ENCODE measurements at places on chromosomes 3 and 15.

- no peak for DNase-seq
Observed at GRCh38 chr15:52710708-52711389, 31.7 kb upstream of the ATOSA start.

- DNase-seq = no peak
Observed at GRCh38 chr15:76503804-76504203, 167.2 kb downstream of the ISL2 start.

DNA sequence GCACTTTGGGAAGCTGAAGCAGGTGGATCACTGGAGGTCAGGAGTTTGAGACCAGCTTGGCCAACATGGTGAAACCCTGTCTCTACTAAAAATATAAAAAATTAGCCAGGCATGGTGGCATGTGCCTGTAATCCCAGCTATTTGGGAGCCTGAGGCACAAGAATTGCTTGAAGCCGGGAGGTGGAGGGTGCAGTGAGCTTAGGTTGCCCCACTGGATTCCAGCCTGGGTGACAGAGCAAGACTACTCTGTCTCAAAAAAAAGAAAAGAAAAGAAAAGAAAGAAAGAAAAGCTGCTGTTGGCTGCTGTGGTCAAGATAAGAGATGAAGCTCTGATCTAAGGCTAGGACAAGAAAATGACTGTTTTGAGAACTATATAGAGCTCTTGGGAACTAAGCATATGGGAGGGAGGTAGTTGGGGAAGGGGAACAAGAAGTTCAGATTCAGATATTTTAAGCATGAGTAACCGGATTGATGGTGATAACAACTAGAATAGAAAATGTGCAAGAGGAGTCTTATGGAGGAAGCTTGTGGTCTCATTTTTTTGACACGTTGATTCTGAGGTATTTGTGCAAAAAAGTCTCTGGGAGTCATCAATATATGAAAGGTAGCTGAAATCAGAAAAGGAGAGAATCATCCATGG is 25.7 kb downstream of the DNAH12 start:
- DNase-seq = no peak

GRCh38 chr3:128804017-128804810 is 75.2 kb upstream of the ACAD9 start:
- DNase-seq = peak; percentile 55

DNA sequence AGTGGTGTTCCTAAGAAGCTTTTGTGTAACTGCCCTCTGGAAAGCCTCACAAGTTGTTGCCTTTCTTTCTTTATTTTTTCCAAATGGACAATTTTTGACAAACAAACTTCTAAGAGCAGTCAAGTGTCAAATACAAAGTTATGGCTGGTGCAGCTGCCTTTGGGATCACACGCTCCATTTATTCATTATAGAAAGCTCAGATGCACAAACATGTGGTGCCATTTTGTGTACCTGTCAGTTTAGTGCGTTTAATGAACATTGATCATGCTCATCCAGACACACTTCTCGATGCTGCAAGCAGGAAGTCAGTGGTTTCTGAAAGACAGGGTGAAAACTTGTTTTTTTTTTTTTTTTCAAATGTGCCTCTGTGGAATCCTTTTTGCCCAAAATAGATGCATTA is 324.5 kb downstream of the CNTN4 start:
- no peak for DNase-seq

GRCh38 chr15:68299436-68299835 is 21.9 kb downstream of the FEM1B start:
- no peak for DNase-seq

DNA sequence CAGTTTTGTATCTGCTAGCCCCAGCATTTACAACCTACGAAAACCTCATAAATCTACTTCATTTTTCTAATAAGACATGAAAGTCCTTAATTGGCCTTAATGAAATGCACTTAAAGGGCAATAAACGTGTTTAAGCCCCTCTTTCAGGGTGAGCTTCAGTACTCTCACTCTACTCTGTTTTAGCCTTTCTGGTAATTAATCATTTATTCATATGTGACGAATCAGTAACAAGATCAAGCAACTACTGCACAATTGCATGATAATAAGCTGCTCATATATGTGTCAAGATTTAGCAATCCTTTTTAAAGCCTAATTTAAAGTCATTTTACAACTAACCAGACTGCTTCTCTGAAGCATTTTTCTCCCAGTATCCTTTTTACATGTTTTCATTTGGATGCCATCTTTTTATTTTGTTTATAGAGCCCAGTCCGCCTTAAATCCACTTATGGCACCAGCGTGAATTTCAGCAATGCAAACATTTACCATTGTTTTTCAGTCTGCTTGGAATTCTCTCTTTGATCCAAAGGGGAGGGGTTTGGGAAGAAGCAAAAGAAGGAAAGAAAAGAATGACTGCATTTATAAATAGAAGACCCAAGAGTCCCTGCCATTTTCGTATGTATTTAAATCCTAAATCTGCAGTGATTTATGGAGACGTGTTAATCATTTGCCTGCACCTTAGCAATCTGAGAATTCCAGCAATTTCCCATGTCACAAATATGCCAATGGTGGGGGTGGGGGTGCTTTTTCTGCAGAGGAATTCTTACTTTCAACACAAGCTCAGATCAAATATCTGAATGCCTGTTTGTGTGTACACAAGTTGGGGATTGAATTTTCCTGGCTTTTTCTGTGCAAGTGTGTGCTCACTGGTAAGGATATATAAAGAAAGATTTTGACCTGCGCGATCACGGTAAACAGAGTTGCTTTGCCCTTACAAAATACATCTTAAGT is 230.8 kb upstream of the TBC1D5 start:
- DNase-seq = no peak

- no peak for DNase-seq
Observed at GRCh38 chr3:133208184-133208583, 170.0 kb downstream of the TMEM108 start.

- no peak for DNase-seq
Observed at GRCh38 chr3:172018364-172018763, 21.0 kb upstream of the FNDC3B start.

- DNase-seq = no peak
Observed at GRCh38 chr3:174618368-174619080, 240.6 kb upstream of the NAALADL2 start.

DNA sequence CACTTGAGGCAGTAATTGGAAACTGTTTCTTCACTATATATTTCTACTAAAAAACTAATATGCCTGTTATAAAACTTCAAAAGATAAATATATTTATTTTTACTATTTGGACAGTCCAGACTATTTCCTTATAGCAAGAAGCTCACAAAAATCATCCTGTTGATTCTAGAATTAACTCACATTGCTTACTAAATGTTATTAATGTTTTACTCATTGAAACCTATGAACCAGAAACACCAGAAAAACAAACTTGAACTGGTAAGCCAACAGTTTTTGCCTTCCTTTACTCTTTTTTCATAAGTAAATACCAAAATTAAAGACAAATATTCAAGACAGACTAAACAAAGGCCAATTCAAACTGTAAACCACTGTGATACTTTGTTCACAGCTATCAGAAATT is 26.4 kb downstream of the TOMM70 start:
- no peak for DNase-seq

DNA sequence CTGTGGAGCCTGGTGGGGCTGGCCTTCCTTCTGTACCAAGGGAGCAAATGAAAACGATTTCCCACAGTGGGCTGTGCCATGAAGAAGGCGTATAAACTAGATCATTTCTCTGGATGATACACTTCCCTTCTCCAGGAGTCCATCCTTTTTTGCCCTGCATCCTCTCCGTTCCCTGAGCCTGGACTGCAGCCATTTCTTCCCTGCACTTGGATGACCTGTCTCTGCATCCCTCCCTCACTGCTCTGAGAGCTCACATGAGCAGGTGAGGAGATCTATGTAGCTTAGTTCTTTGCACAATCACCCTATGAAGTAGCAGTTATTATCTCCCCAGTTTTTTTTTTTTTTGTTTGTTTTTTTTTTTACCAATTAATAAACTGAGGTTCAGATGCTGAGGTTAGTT is 46.7 kb downstream of the IQSEC1 start:
- DNase-seq = no peak

DNA sequence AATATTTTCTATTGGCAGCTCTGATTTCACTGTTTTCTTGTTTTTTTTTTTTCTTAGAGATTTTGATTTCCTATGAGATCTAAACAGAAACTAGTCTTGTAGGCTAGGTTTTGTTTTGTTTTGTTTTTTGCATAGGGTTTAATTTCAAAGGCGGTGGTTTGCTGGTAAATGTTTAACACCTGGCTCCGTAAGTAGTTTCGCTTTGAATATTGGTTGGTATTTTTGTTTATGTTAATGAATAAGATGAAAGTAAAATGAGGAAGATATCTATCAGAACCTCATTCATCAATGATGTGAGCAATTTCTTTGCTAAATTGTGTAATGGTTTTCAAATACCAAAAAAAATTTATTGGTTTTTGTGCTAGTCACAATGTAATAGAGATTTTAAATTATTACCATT is 39.7 kb upstream of the TM4SF1 start:
- no peak for DNase-seq

DNA sequence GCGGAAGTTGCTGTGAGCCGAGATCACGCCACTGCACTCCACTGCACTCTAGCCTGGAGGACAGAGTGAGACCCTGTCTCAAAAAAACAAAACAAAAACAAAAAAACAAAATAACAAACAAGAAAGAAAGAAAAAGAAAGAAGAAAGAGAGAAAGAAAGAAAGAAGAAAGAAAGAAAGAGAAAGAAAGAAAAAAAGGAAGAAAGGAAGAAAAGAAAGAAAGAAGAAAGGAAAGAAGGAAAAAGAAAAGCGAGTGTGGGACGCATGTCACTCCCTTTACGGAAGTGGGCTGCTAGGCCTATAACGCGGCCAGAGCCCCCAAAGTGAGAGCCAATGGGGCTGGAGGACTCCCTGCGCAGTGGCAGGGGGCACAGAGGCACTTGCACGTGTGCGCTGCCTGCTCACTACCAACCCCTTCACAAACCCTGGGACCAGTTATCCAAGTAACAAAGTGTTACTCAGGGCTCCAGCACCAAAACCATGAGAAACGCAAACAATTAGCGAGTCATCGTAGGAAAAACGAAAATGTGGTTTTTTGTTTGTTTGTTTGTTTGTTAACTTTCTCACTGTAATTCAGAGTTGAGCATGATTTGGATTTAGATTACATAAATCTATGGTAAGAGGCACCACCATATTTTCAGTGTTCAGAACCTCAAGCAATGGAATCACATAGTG is 40.8 kb upstream of the ATP1B3 start:
- no peak for DNase-seq

GRCh38 chr3:43748179-43748578 is 57.4 kb downstream of the ABHD5 start:
- DNase-seq = no peak

- no peak for DNase-seq
Observed at GRCh38 chr15:84817466-84818081, 418 bp downstream of the ALPK3 start.

DNA sequence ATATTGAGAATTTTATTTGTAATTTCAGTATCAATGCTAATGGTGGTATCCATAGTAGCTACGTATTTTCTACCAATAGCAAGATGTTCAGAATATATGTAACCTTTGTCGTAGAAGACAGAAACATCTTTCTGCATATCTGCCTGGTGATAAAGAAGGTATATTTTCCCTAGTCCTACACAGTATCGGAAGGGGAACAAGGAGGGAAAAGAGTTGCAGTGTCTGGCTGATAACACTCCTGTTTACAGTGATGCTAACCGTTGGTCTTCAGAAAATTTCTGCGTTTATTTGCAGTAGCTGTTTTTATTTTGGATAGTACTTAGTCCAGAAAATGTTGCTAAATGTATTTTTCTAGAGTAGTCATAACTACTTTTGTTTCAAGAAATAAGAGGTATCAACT is 25.2 kb downstream of the TSC22D2 start:
- DNase-seq = no peak

DNA sequence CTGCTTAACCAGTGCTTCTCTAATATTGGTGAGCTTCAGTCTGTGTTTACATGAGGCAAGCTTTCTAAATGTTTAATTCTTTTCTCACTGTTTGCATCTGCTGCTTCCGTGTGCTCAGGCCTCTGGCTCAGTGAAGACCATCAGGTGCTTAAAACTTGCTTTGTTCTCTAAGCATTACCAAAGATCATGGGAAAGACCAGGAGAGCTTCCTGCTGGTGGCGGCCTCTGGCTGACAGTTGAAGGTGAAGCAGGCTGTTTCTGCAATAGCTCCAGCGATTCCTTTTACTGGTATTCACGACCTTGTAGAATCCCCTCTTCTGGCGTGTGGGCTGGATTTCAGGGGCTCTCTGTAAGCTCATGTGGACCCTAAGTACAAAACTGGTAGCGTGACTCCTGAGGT is 45.1 kb downstream of the EDEM1 start:
- no peak for DNase-seq

GRCh38 chr15:87917480-87917879 is 339.1 kb downstream of the NTRK3 start:
- no peak for DNase-seq

DNA sequence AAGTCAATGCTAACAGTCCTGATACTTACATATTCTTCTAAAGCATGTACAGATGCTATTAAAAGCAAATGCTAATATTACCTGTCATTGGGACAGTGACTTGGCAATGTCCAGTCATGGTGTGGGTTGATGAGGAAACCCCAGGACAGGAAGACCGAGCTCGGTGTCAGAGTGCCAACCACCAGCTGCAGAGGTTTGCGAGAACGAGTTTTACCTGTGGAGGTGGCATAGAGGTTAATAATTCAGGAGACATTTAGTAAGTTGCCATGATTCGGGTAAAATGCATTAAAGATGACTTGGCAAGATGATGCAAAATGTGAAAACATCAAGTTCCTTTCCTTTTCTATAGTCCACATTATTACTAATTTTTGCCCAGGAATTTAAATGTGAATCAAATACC is 94.5 kb downstream of the ABI3BP start:
- no peak for DNase-seq

DNA sequence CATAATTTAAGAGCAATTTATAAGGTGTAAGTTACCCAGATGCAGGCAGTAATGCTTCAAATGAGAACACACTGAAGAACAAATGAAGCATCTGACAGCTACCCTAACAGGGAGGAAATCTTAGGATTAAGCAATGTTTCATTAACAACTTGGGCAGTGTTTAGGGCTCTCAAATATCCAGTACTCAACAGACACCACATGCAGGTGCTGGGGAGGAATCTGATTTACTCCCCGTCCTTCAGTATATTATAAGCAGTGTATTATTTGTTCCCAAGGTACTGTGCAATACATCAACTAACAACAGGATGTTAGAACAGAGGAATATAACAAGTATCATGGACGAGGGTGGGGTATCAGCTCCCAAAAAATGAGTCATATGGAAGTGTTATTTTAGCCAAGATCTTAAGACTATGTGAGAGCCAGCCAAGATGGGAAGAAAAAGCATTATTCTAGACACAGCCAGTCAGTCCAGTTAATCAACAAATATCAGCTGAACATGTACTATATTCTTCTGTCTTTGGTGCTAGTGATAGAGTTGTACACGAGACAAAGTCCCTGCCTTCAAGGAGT is 20.4 kb downstream of the BTBD1 start:
- no peak for DNase-seq

GRCh38 chr3:45583021-45583851 is 11.3 kb upstream of the LIMD1 start:
- no peak for DNase-seq

Measured in GM12892 (cell line).